ENCODE measurements at places on chromosomes 2 and 18.

GRCh38 chr18:3793545-3793944 lies 343.6 kb downstream of the TGIF1 start:
- DNase-seq, result no peak

DNA sequence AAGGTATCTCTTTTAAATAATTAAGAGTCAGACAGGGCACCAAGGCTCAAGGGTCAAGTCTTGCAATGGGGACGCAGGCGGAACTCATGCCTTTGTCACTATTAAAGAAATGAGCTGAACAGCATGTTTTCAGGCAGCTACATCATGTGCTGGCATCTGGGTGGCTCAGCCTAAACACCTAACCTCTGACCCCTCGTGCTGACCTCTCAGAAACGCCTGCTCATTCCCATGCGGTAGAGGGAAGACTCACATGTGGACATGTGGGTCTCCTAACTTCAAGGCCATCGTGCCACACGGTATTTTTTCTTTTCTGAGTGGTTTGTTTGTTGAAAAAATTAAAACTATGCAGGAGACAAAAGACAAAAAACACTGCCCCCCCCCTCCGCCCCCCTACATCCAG lies 31.3 kb downstream of the CYP27C1 start:
- DNase-seq, result no peak

GRCh38 chr2:67309281-67309680 lies 87.9 kb upstream of the ETAA1 start:
- DNase-seq, result no peak

GRCh38 chr2:196099916-196100315 lies 31.3 kb upstream of the DNAH7 start:
- no peak for DNase-seq

Data from CD4-positive, alpha-beta T cell treated with Interleukin-10 for 1 hour (primary cell).